Left colon (tissue), 2 donors: ENCODE measurements at places on chromosomes 1 and 21. TPM values are rescaled to one million over a fixed set of nuclear protein-coding genes. Genes with fewer than 3 reads are reported as not detected.

The FDPS gene
- total RNA-seq: 192 TPM

DNA sequence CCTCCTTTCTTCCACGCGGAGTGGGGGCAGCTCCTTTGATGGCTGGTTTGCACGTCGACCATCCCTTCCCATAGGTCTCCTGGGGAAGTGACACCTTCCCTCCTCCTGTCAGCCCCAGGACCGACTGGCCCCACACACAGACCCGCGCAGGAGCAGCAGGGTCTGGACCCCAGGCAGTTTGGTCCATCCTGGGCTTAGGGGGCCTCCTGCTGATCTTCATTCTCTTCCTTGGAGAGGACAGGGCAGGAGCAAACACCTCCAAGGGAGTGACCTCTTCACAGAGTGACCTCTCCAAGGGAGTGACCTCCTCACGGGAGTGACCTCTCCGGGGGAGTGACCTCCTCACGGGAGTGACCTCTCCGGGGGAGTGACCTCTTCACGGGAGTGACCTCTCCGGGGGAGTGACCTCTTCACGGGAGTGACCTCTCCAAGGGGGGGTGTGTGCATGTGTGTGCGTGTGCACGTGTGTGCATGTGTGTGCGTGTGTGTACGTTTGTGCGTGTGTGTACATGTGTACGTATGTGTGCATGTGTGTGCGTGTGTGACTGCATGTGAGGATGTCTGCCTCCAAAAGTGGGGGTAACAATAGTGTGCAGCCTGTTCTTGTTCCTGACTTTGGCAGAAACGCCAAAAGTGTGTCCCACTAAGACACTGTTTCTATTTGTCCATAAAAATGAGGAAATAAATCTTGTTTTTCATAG lies 29.8 kb downstream of the COL6A1 start:
- DNase-seq: no peak

DNA sequence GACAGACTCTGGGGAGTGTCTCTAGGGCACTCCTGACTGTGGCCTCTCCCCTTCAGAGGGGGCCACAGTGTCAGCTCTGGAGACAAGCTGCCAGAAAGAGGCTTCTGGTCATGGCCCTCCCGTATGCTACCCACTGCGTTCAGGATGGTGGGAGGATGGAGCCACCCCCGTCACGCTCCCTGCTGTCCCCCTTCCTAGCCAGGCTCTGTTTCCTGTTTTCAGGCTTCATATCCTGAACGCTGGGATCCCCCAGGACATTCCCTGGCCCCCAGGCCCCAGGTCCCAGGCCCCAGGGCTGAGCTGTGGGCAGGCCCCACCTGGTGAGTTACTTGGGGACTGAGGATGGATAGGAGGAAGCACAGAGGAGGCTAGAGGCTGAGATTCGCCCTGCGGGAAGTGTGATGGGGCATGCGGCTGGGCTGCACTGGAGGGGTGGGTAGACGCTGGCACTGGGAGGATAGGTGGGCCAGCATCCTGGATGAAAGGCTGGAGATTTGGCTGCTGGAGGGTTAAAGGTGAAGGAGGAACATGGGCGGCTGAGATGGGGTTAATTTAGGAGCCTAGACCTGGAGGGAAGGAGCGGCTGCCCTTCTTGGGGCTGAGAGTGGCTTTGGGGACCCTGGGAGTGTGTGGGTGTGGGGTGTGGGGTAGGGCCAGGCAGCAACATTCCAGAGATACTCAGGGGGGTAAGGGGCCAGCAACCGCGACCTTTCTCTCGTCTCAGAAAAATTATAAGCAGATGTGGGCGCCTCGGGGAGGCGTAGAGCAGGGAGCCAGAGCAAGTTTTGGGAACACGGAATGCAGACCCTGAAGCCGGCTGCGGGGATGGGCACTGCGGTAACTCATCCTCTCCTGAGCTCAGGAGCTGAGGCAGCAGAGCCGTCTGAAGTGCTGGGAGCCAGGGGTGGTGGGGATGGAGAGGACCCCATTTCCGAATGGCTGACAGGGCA lies 8.7 kb downstream of the PEAR1 start:
- no peak for DNase-seq

The FAM163A gene
- total RNA-seq: 0.61 TPM

DNA sequence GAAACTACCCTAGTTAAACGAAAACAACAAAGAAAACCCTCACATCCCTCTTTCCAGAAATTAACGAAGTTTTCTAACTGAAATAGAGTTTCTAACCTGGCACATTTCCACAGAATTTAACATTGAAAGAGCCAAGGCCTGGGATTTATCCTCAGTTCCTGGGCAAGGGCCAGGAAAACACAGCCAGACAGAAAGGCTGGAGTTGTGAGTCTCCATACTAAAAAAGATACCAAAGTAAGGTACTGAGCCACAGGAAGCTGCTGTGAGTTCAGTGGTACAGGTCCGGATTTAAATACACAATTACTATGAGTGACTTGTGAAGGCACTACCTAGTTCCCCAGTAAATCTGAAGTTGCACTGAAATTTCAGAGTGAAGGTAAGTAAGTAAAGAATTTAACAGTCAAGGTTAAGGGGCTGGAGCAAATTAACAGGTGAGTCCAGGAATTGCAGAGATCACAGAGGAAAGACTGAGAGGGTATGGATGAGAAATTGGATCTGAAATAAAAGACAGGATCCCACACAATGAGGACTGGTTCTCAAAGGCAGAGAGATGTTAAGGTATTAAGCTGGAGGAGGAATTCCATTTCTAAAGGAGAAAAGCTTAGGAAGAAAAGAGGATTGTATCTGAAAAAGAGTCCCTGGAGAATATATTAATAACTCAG lies 905 bp downstream of the LIX1L start:
- DNase-seq: no peak

DNA sequence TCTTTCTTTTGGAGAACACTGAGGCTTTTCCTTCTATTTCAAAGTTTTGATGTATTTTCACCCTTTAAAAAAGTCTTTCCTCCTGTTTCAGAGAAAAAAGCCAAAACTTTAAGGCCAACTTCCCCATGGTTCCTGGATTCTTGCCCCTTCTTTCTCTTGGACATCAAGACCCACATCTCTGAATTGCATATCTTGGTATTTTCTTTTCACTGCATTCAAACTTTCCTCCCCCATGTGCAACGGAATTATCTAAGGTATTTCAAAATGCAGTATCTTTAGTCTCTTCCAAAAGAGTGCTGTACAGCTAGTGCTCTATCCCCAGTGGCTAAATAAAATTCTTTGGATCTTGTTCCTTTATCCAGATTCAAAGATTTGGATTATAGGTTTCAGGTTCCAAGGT lies 81.1 kb upstream of the TSPAN2 start:
- no peak for DNase-seq

The HHIPL2 gene
- total RNA-seq: 0.70 TPM

GRCh38 chr1:43247256-43247921 lies 22.4 kb upstream of the TMEM125 start:
- DNase-seq: no peak

DNA sequence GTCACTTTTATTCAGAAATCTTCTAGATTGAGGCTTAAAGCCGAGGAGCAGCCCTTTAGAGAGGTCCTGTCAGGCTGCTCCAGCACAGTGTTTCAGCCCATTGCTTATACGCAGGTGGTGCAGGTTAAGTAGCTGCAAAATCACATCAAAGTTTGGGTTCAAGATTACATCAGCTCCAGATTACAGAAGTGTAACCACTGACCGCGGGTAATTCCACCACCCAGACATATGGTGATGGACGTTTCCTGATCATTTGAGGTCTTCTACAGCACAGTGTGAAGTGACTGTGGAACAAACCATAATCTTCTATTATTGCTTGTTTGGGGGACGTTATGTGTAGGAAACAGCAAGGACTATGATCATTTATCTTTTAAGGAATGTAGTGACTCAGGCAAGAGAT lies 11.8 kb downstream of the C1orf115 start:
- DNase-seq: no peak

The NUDC gene
- total RNA-seq: 39.4 TPM

DNA sequence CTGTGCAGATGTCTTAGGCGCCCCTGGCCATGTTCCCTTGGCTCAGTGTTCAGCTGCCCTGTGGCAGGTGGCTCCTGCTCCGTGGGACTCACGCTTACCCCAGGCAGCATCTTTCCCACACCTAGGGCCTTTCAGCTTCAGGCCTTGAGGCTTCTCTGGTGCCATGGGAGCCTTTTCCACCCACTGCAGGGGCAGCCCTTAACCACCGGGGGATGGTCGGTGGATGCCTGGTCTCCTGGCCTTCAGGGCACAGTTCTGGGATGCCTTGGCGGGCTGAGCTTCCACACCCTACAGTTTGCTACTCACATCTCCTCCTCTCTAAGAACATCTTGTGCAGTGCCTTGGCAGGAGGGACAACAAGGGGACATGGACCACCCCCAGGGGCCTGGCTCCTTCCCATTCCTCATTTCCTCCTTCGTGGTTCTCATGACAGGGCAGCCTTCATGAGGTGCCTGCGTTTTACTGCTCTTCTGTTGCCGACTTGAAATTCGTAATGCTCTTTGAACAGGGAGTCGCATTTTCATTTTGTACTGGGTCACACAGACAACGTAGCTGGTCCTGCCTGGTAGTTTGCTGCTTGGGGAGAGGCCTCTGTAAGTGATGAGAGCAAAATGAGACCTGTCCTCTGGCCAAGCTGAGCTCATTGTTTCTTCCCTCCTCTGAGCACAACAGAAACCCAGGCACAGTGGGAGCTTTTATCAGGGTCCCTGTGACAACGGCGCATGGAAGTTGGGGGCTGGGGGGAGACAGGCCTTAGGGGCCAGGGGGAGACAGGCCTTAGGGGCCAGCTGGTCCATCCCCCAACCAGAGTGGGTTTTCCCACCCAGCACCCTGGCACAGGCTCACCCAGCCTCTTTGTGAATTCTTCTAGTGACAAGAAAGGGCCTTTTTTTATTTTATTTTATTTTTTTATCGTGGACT lies 62.0 kb upstream of the NEK2 start:
- DNase-seq: no peak
